Right renal pelvis (tissue), 4 donors: ENCODE measurements at places on chromosomes 6 and 20. TPM values are rescaled to one million over a fixed set of nuclear protein-coding genes. Genes with fewer than 3 reads are reported as not detected.

DNA sequence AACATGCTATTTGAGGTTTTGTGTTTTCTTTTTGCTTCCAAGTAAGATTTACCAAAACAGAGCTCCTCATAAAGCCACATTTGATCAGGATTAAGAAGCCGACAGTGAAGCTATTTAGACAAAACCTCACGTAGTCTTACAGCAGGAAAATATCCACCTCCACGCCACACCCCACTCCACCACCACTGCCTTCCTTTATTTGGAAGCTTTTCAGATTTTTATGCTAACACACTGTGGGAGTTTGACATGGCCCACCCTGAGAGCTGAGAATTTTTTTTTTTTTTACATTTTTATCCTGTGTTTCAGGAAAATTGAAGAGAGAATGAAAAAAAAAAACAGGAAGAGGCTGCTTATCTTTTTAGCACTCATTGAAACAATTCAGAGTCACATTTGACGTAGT lies 104.8 kb upstream of the MC3R start:
- no peak for DNase-seq

DNA sequence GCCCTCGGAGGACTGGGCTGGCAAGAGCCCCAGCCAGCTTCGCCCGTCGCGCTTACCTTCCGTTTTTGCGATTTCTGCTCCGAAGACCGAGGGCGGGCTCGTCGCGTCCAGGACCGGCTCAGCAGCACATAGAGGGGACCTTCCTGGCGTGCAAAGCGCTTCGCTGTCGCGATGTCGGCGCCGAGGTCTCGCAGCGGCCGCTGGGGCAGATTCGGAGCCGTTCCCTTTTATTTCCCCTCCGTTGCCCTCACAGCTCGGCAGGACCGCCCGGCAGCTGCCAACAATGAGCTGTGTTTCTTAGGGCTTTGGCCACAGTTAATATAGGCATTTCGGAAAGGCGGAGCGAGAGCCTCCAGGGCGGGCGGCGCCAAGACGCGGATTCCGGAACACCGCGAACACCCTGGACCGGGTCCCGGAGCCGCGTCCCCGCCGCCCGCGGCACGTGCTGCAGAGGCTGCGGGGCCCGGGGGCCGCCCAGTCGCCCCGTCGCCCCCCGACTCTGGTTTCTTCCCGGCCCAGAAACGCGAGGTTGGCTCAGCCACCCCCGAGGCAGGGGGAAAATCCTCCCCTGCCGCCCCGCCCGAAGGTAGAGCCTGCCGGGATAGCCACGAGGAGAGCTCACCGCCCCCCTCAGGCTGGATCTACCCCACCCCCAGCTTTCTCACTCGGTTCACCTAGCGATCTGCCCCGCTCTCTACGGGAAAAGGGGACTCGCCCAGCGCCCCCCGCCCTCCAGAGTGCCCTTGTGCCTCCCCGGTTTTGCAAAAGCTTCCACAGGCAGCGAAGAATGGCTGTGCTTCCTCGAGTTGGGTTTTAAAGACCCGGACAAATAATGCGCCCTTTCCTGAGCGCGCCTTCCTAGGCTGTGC lies at the start of gene CITED2:
Gene CITED2 (minus strand): TSS at position 292 of the 869 bp plus-strand sequence. CDS start 704 bp downstream, outside the sequence.
- peak; percentile 91 for DNase-seq

DEF6 gene
- 3.4 TPM for polyA plus RNA-seq

SEMG1 gene
- polyA plus RNA-seq, result not detected
